GM23248 (cell line): ENCODE measurements at places on chromosomes 16 and 17. TPM values are rescaled to one million over a fixed set of nuclear protein-coding genes. Genes with fewer than 3 reads are reported as not detected.

- no peak for DNase-seq
Measured at GRCh38 chr17:17472333-17472920, 4.4 kb upstream of the MED9 start.

Gene KRT15
- total RNA-seq, result 0.65 and 1.1 TPM in 2 replicates

DNA sequence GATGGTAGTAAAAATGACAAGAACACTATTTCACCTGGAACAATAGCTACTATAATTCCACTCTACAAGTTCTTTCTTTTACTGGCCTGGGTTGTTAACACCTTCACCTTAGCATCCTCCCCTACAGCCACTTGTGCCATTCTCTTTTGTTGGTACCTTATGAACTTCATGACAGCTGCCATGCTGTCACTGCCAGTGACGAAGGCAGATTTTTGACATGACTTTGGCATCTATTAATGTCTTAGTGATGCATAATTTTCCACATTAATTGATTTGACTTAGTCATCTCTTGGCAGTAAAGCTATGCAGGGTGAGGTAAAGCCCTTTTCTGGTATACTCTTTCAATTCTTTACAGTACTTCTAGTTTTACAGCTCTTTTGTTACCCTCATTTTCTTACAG, 207.9 kb downstream of the TANC2 start:
- DNase-seq, result peak; percentile 51

- DNase-seq, result no peak
Measured at GRCh38 chr16:66509576-66509975, 40.3 kb downstream of the TK2 start.

GRCh38 chr17:68334393-68334792, 43.1 kb downstream of the ARSG start:
- DNase-seq, result peak; percentile 12

DNA sequence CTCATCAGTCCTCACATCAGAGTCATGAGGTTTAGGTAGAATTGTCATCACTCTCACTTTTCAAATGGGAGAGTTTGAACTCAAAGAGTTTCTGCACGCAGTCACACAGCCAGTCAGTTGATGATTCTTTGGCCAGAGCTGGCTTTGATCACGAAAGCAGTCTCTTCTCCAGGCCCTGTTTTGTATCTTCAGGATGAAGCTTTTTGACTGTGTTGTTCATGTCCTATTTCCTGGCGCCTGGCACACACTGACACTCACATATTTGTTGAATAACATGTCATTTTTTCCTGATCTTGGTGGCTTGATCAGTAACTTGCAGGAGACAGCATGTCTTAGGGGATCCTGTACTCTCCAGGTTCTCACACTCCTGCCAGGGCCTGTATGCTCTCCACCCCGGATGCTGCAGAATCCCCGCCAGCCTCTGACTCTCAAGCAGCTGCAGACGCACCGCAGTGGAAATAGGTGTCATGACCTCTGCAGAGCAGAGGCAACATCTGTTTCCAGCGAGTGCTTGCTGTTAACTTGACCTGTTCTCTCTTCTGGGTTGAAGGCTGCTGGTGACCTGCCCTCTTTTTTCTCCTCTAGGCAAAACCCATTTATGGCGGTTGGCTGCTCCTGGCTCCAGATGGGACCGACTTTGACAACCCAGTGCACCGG, 33.0 kb downstream of the MPRIP start:
- DNase-seq, result peak; percentile 90

DNA sequence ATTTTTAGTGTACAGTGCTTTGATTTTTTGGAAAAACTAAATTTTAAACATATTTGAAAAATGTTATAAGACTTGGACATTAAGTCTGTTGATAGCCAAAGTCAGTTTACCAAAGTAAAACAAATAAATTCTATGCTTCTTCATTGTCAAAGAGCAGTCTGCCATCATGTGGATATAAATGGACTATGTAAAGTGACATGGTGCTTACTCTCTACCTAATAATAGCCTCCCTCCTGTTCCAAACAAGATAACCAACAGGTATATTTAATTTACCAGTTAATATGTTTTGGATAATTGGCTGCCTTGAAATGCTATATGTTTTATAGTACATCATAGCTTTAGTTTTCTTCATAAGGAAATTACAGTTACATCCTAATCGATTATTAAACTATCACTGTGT, 15.9 kb downstream of the TAF15 start:
- no peak for DNase-seq

- peak; percentile 82 for DNase-seq
Measured at GRCh38 chr16:46629331-46630219, 8.4 kb upstream of the SHCBP1 start.

Gene OTOP3
- not detected in 2 replicates for total RNA-seq

GRCh38 chr17:56359518-56359917, 206.2 kb downstream of the ANKFN1 start:
- no peak for DNase-seq

DNA sequence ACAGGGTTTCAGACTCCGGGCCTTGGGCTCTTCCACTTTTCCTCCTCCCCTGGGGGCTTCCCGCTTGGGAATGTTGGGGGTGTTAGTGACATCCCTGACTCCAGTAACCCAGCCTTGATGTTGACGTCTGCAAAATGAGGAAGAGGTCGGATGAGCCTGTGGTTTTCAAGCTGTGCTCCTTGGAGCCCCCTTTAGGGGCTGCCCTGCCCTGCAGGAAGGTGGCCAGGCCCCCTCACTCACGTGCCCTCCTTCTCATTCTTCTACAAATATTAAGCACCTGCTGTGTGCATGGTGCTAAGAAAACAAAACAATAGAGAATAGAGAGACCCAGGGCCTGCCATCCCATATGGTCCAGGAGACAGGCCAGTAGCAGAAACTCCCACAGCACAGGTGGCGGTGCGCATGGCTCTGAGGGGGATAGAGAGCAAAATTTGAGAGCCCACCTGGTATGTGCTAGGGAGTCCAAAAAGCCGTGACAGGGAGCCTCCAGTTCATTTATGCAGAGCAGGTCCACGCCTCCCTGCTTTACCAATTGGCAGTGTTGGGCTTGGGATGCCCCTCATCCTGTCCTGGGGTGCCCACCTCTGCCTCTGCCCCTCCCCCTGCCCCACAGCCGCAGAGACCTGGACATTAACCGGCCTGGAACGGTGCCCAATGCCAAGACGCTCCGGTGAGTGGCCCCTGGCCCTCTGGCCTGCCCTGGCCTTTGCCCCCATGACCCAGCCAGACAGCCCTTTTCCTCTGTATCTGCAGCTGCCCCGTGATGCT, 7.4 kb downstream of the NDRG4 start:
- DNase-seq, result no peak

DNA sequence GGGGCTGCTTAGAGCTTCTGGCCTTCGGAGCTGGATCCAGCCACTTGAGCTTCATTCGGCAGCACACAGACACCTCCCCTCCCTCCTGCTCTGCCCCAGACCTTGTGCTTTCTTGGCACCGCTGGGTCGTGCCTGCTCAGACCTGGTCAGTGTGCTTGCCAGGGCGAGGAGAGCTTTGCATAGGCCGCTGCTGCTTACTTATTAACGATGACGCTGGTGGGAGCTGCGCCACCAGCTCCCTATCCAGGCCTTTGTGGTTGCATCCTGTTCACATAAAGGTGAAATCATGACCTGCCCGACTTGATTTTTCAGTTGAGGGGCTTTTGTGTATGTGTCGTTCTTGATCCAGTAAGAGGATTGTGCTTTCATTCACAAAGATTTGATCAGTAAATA, 101.1 kb downstream of the MSI2 start:
- DNase-seq, result no peak

Gene CES1
- total RNA-seq, result 0.76 TPM in 1 of 2 replicates, not detected in the other

GRCh38 chr16:6616746-6617145, 715.9 kb upstream of the RBFOX1 start:
- no peak for DNase-seq

DNA sequence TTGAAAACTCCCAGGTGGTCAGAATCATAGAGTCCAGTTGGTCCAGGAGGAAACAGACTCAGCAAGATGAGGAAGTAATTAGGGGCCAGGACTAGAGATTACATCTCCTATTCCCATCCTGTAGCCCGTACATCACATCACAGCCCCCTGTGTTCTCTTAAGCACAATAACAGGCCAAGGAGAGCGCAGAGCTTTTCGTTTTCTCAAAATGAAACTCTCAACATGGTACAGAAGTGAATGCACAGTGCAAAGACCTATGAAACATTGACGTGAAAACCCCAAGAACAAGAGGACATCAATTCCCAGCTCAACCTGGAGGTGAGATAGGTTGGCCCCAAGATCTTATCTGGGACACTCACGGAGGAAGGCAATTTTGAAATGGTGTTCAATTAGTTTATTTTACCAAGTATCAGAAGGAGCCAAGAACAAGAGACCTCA, 9.0 kb downstream of the PIK3R5 start:
- no peak for DNase-seq

GRCh38 chr16:87854907-87855683, 14.2 kb downstream of the SLC7A5 start:
- no peak for DNase-seq

GRCh38 chr17:53818929-53819328, 3.8 kb upstream of the KIF2B start:
- DNase-seq, result no peak

GRCh38 chr17:9472541-9472940, 103.1 kb downstream of the STX8 start:
- DNase-seq, result peak; percentile 25

Gene TBC1D3L
- total RNA-seq, result 3.9 and 11.4 TPM in 2 replicates

DNA sequence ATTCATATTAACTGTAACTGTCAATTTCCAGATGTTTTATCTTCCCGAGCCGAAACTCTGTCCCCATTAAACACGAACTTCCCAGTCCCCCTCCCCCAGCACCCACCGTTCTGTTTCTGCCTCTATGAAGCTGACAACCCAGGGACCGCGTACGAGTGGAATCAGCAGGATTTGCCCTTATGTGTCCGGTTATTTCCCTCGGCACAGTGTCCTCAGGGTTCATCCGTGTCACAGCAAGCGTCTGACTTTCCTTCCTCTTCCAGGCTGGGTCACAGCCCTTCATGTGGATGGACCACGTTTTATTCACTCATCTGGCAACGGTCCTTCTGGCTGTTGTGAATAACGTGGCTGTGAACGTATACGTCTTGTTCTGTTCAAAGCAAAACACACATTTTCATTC, 31.3 kb downstream of the METRNL start:
- peak; percentile 76 for DNase-seq

DNA sequence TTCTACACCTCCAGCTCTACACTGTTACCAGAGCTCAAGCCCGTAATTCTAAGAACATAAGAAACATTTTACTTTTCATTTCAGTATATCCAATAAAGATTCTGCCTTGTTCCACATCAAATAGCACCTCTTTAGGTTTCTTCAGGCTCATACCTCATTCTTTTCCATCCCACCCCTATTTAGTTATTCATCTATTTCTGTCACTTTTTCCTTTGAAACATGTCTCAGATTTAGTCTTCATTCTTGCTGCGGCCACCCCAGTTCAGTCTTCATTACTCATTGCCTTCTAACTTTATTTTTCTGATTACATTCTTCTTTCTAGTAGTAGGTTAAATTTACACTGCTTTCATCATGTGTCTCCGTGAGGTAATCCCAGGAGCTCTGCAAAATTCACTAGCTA, 33.5 kb downstream of the PPM1E start:
- DNase-seq, result no peak

DNA sequence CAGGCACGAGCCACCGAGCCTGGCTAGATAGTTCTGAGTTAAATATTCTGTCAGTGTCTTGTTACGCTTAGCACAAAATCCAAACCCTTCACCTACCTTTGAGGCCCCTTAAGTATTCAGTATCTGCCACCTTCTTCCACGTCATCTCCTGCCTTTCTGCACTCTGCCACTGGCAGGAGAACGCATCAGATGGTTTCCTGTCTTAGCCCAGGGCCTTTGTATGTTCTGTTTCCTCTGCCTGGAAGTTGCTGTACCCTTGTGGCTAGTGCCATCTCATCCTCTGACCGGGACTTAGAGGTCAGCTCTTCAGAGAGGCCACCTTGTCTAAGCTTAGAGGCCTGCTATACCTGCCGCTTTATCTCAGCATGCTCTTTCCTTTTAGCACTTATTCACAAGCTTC, 67.5 kb upstream of the LGALS9 start:
- DNase-seq, result no peak

Gene OXLD1
- total RNA-seq, result 19.9 and 49.3 TPM in 2 replicates

Gene SLC16A6
- total RNA-seq, result 0.13 and 0.32 TPM in 2 replicates

DNA sequence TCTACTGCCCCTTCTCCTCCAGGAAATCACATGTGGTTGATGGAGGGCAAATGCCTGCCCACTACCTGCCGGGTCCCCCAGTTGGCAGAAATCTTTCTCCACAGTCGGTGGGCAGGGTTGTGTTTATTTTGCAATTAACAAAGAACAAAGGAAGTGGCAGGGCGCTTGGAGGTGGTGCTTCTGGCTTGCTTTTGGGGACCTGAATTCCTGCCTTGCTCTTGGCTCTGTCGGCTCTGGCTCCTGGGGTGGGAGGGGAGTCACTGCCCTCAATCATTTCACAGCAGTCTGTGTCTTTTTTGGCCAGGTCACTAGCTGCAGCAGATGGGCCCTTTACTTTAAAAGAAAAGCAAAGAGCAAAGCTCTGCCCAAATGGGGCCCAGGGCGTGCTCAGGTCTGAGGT, 69.2 kb downstream of the C16orf78 start:
- DNase-seq, result no peak

- DNase-seq, result peak; percentile 26
Measured at GRCh38 chr16:12141073-12141951, 164.8 kb downstream of the SNX29 start.
